Activated CD4-positive, alpha-beta memory T cell treated with anti-CD3 and anti-CD28 coated beads, Interleukin-2, amount 10 ng/mL, durations not matched to agents 7 days and 5 days (primary cell): ENCODE measurements at places on chromosomes 16 and 17.

- DNase-seq, result no peak
These were observed 24.6 kb downstream of the COPRS start for GRCh38 chr17:31834448-31834847.

GRCh38 chr17:61139219-61139618 lies 260.4 kb upstream of the TBX2 start:
- peak; percentile 69 for DNase-seq

GRCh38 chr16:4713663-4714501 lies 20.2 kb downstream of the ANKS3 start:
- no peak for DNase-seq

DNA sequence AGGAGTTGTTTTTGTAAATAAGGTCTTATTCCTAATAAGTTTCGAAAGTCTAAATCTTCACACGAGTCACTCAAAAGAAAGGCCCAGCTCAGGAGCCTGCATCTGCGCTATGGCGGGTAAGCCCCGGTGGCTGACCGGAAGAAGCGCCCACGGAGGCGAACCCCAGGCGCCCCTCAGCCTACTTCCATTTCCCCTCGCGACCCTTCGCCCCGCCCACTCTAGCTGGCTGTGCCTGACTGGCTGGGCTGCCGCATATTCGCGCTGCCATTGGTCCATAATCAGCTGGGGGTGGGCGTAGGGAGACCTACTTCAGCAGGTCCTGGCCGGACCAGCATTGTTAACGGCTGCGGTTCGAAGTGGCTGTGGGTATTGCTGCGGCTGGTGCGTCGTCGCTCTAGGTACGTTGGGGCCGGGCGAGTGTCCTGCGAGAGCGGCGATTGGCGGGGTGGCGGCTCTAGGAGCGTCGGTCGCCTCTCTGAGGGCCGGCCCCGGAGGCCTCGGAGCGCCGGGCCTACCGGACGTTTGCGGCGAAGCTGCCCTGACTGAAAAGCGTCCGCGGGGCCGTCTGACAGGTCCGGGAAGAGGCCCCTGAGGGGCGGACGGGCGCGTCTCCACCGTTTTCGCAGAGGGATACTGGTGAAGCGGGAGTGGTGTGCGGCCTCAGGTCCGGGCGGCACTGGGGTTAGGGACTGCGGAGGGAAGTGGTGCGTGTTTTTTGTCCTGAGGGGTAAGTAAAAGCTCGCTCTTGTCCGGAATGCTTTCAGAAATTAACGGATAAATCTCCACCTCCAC lies at the start of gene ATF7IP2:
Gene ATF7IP2 (plus strand): TSS at position 337 of the 792 bp plus-strand sequence. CDS start 44,560 bp downstream, outside the sequence.
- peak; percentile 91 for DNase-seq

- DNase-seq, result no peak
These were observed 9.0 kb upstream of the CDH5 start for GRCh38 chr16:66357523-66357928.

- no peak for DNase-seq
These were observed 127.9 kb downstream of the ENGASE start for GRCh38 chr17:79202480-79202879.

GRCh38 chr16:49378816-49379215 lies 5.2 kb downstream of the C16orf78 start:
- no peak for DNase-seq

- DNase-seq, result no peak
These were observed 6.6 kb downstream of the NARF start for GRCh38 chr17:82465023-82465603.

DNA sequence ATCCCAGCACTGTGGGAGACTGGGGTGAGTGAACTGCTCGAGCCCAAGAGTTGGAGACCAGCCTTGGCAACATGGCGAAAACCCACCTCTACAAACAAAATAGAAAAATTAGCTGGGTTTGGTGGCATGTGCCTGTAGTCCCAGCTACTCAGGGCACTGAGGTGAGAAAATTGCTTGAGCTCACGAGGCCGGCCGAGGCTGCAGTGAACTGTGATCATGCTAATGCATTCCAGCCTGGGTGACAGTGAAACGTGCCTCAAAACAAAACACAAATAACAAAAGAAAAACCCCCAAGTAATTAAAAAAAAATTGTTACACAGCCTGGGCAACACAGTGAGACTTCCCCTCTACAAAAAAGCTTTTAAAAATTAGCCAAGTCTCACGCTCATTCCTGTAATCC lies 5.0 kb downstream of the CCDC47 start:
- DNase-seq, result no peak

DNA sequence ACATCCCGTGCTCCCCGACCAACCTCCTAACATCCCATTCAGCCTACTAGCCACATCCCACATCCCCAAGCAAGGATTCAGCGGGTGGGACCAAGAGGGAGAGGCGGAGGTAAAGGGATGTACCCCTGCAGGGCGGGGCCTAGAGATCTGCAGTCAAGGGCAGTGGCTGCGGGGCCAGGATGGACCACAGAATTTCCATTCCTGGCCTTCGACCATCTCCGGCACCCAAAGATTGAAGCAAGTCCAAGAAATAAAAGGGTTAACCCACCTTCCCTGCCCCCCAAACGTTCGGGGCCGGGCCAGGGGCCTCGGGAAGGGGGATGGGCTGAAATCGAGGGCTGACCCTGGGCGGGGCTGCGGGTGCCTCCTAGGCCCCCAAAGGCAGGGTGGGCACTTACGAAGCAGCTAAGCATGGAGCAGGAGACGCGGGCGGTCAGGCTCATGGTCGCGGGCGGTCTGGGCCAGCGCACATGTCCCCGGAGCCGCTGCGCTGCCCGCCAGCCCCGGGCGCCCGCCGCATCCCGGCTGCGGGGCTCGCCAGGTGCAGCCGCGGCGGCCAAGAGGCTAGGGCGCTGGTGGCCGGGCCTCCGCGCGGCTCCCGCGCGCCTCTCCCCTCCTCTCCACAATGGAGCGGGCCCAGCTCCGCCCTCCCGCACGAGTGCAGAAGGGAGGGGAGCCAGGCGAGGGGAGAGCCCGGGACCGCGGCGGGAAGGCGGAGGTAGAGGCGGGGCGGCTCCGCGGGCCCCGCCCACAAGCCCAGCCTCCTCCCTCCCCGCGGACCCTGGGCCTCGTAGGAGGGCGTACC lies at the start of gene MTMR4:
Gene MTMR4 (minus strand): TSS at position 674 of the 805 bp plus-strand sequence. CDS start 231 bp downstream, at position 443.
- DNase-seq, result peak; percentile 82

DNA sequence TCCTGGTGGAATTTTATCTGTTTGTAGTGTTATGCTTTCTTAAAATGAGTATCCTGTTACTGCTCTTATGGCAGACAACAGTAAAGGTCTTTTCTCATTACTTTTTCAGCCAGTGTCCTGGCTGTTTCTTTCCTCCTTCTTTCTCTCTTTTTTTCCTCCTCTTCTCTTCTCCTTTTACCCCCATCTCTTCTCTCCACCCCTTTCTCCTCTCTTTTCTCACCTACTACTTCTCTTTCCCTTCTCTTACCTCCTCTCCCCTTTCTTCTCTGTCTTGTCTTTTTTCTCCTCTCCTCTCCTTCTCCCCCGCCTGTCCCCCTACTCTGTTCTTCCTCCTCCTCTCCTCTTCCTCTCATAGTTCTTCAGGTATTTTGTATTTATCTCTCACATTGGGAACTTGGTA lies 48.9 kb downstream of the CPD start:
- no peak for DNase-seq

- no peak for DNase-seq
These were observed at the start of gene USP6 for GRCh38 chr17:5115673-5116651. Gene USP6, plus strand, starts transcription at chr17:5116032. Its CDS starts 14,336 bp downstream, at chr17:5130368.

GRCh38 chr16:48106446-48106845 lies 49.3 kb downstream of the ABCC12 start:
- DNase-seq, result no peak

GRCh38 chr16:88505405-88506082 lies 52.5 kb downstream of the ZFPM1 start:
- peak; percentile 60 for DNase-seq

GRCh38 chr17:914561-914960 lies 65.0 kb downstream of the NXN start:
- no peak for DNase-seq

DNA sequence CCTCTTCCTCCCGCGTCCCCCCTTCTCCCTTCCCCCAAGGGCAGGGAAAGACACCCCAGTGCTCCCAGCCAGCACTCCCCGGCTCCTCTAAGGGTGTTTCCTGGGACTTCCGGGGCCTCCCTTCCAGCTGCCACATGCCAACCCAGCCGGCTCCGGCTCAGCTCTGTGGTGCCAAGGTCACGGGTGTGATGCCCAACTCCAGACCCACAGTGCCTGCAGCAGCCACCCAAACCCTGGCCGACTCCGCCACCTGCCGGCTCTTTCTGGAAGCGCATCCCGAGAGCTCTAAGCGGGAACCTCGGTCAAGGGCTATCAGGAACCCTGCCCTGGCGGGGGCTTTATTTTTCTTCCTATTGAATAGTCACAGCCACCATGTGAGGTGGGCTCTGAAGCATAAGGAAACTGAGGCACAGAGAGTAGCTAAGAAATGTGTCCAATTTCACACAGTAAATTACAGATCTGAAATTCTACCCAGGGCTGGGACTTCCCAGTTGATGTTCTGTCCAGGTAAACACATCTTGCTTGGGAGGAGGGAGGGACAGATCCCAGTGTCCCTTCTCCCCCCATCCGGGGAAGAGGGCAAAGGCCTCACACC lies 3.3 kb upstream of the PPP1R1B start:
- DNase-seq, result peak; percentile 88

DNA sequence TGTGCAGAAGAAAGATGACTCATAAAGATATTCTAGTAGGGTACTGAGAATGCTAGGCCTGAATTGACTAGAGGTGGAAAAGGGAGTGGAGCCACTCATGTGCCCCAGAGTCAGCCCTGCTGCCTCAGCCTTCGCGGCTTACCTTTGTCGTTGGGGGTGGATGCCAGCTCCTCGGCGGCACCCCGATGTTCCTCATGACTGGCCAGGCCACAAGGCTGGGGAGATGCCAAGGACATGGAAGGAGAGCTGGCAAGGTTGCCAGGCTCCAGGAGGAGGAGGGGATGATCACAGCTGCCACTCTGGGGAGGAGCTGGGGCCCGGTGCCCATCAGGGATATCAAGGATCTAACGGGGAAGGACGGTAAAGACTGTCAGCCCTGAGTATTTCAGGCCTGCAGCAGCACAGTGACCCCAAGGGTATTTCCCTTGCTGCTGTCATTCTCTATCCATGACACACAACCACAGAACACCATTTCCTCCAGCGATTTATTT lies 9.7 kb upstream of the SLC35B1 start:
- DNase-seq, result peak; percentile 45

GRCh38 chr17:925817-926216 lies 53.8 kb downstream of the NXN start:
- DNase-seq, result no peak

- DNase-seq, result no peak
These were observed 4.5 kb upstream of the BRCA1 start for GRCh38 chr17:43129671-43130010.

GRCh38 chr17:50213026-50214022 lies 11.9 kb upstream of the COL1A1 start:
- peak; percentile 68 for DNase-seq

- no peak for DNase-seq
These were observed 499.4 kb upstream of the HSBP1 start for GRCh38 chr16:83308414-83308813.

GRCh38 chr17:78708510-78708973 lies 73.5 kb downstream of the CYTH1 start:
- DNase-seq, result peak; percentile 68

DNA sequence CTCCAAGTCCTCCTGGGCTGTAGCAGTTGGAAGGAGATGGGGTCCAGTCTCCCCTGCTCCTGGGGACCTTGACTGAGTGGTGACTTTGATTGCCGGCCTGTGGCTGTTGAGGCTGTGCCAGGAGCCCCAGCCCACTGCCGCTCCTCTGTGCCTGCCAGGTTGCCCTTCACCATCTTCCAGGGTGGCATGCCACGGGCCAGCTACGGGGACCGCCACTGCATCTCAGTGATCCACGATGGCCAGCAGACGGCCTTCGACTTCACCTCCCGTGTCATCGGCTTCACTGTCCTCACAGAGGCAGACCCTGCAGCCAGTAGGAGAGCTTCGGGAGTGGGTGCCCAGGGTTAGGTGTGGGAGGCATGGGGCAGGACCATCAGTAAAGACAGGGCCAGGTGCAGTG lies 23.4 kb upstream of the MYO15B start:
- no peak for DNase-seq

DNA sequence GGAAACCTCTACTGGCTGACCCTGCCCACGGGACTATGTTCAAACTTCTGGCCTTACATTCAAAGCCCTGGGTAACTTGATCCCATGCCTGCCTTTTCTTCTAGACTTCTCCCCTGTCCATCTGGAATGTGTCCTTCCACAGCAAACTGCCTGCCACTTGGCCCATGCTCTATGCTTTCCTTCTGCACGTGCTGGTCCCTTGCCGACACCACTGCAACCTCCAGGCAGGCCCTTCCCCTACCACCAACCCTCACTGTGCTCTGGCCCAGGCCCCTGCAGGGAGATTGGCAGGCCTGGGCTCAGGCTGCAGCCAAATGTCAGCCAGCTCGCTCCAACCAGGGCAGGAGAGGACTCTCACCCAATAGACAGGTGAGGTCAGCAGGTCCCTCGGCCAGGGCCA lies 11.0 kb downstream of the HSD11B2 start:
- no peak for DNase-seq

DNA sequence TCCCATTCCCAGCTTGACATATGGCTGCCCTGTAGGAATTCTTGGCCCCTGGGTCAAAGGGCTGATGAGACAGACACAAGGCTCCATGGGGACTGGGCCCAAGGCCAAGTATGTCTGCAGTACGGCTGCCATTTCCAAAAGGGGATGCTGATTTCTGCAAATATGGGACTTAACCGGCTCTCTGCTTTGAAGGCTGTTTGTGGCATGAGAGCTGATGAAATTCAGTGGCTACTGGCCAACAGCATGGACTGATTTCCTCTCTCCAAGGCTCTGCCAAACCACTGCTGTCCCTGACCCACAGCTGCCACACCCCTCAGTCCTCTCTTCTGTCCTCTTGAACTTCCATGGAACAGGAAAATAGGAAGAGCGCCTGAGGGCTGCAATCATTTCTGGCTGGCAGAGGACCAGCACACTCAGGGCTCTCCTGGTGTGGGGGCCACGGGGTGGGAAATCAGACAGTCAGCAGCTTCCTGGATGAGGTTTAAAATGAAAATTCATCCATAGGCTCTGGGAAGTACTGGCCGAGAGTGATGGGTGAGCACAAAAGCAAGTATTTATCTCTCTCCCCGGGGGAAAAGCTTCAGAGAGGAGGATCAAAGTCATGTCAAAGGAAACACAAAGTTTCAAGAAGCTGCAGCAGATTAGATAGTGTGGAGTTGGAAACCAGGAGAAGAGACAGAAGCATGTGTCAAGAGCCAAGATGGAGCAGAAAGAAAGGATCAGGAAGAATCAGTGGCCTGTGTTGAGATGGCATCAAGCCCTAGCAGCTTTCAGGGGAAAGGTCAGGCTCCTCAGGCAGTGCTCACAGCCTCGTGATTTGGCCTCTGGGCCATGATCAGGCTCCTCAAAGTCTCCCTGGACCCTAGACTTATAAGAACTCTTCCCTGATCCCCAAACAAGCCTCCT lies 64.1 kb upstream of the SREBF1 start:
- no peak for DNase-seq

- peak; percentile 25 for DNase-seq
These were observed 60.6 kb downstream of the CDYL2 start for GRCh38 chr16:80743772-80744171.

DNA sequence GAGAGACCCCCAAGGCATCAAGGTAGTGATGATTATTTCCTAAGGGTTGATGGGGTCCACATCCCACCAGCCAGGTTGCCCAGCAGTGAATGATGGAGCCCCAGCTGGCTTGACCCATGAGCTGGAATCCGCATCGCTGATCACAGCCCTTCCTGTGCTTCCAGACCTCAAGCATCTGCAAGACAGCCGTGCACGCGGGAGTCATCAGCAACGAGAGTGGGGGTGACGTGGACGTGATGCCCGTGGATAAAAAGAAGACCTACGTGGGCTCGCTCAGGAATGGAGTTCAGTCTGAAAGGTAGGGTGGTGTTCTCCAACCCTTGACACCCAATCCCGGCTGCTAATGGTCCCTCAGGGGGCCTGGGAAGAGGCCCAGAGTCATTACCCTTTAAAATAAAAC lies 69.3 kb downstream of the CRISPLD2 start:
- DNase-seq, result no peak

- no peak for DNase-seq
These were observed 69.1 kb downstream of the KSR1 start for GRCh38 chr17:27525316-27525715.
